ENCODE measurements at places on chromosomes 7 and 10.

- peak; percentile 38 for DNase-seq
Measured at GRCh38 chr7:31122649-31123058, 70.5 kb downstream of the ADCYAP1R1 start.

DNA sequence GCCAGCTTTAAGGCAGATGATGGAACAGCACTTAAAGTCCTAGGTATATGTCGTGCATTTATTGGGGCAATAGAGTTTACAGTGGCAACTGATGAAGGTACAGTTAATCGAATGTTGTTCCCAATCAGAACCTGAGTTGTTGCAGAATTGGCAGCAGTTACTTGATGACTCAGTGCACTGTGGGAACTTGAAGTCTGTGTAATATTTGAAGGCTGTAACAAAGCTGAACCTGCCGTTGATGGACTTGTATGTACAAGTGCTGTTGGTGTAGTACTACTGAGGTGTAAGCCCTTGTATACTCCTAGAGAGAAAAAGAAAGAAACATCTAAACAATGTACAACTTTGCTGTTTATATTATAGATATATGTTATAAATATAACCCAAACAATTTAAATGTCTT is 75.3 kb downstream of the EPC1 start:
- no peak for DNase-seq

DNA sequence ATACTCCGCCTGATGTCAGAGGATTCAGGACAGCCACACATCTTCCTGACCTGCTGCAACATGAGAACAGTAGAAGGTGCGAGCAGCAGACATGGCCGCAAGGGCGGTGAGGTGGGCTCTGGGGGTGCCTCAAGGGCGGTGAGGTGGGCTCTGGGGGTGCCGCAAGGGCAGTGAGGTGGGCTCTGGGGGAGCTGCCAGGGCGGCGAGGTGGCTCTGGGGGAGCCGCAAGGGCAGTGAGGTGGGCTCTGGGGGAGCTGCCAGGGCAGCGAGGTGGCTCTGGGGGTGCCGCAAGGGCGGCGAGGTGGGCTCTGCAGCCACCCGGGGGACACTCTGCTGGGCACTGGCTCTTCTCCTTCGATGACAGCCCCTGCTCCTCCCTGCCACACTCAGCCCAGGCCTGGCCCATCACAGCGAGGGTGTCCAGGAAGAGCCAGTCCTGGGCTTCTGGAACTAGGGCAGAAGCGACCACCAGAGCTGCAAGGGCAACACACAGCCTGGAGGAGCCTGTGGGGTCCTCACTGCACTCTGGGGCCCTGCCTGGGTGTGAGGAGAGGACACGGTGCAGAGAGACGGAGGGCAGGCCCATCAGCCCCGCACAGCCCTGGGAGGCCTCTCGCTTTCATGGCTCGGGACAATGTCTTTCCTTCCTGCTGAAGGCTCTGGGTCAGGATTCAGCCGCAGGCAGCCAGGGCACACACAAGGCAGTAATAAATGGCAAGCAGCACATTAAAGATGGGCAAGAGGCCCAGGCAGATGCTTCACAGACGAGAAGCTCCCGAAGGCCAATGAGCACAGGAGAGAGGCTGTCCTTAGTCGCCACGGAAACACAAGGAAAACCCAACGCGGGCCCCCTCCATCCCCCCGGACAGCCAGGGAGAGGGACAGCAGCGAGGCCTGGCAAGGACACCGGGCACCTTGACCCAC is 42.5 kb downstream of the STK32C start:
- DNase-seq, result no peak

DNA sequence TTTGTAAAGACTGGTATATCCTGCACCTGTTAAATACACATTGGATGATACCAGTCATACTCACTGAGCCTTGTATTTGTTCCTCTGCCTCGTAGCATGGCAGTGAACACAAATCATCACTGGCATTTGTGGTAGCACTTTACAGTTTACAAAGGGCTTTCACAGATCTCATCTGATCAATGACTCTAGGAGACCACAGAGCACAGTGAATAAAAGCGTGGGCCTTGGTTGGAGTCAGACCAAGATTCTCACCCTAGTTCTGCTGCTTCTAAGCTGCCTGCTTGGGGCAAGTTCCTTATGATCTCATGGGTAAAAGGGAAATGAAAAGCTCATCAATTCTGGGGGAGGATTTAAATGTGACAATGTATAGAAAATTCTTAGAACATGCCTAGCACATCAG is 129.9 kb upstream of the AGK start:
- DNase-seq, result no peak

DNA sequence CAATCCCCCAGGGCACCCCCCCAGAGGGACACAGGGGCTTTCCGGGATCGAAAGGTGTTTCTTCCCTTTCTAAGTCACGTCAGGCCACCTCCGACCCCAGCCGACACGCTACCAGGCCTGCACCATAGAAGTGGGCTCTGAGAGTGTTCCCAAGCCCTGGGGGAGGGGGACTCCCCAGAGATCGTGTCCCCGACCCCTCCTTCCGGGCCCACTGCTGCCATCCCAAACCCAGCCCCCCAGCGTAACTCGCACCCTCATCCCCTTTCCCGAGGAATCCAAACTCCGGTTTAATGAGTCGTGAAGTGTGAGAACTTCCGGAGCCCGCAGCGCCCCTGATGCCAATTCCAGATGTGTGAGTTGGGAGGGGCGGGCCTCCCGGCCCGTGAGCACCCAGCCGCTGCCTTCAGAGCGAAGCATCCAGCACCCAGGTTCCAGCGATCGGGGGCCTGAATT is 11.3 kb downstream of the UNCX start:
- DNase-seq, result no peak

DNA sequence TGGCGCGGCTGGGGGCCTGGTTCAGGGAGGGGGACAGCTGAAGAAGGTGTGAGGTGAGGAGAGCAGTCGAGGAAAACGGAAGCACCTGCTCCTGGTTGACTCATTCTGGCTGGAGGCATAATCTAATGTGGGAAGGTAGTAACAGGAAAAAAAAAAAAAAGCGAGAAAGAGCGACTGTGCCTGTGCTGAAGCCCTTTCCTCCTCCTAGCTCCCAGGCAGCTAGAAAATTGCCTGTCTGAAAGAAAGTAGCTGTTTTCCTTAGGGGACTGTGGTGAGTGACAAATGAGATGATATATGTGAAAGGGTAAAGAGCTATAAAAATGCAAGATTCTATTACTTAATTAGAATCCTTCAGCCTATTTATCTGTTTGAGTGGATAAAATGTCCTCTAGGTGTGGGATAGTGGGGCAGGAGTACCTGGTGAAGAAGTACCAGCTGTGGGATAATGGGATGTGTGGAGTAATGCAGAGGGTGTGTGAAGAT is 4.9 kb upstream of the MEST start:
- no peak for DNase-seq

DNA sequence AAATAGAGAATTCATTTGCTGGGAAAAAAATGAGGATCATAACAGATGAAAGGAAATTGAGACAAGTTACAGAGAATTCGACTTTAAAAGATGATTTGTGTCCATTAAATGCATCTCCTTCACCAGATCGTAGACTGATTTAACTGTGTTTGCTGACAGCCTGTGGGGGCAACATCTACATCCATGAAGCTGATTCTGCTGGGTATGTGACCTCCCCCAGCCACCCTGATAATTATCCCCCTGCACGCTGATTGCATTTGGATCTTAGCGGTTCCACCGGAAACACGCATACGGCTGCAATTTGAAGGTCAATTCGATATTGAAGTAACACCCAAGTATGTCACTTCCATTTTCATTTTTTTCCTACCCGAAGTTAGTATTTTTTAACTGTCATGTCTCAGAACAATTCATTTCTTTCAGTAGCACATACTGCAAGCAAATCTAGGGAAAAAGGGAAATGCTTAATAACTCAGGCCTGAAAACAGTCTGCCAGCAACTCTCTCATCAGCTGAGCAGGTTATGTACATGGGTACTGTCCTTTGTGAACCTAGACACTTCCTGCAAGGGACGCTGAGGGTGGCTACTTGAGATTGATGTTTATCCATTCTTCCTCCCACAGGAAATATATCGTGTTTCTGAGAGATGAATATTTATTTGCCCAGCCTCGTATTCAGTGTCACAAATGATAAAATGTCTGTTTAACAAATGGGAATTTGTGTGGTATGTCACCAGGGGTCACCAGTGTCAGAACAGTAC is 134.9 kb downstream of the ZNF22 start:
- DNase-seq, result no peak

GRCh38 chr10:123642697-123643096 is 23.5 kb upstream of the GPR26 start:
- peak; percentile 22 for DNase-seq

- no peak for DNase-seq
Measured at GRCh38 chr10:81414038-81414437, 461.0 kb upstream of the NRG3 start.

DNA sequence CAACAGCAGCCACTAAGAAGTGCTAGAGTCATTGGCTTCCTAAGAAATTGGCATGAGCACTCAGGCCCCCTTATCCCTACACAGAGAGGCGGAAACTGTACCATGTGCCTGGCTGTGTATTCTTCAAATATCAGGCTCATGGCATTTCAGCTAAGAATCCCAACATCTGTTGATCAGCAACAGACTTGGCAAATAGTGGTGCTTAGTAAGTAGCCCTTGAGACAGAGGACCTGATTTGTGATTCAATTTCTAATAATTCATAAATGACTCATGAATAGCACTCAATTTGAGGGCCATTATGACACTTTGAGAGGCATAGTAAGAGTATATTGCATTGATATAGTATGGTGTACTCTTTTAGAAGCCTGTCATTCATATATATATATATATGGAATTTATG is 309.1 kb downstream of the LRMDA start:
- DNase-seq, result no peak

- DNase-seq, result no peak
Measured at GRCh38 chr10:97138846-97139245, 46.9 kb downstream of the SLIT1 start.

- DNase-seq, result no peak
Measured at GRCh38 chr10:84159076-84159685, 14.4 kb upstream of the GPR15LG start.

- DNase-seq, result no peak
Measured at GRCh38 chr10:78332012-78332411, 298.3 kb downstream of the RPS24 start.
